GM13977 (cell line): ENCODE measurements at places on chromosomes 12 and 14.

- no peak for DNase-seq
Observed at GRCh38 chr14:94622653-94623421, 10.6 kb downstream of the SERPINA3 start.

GRCh38 chr14:56976211-56976610 is 165.9 kb upstream of the OTX2 start:
- no peak for DNase-seq

DNA sequence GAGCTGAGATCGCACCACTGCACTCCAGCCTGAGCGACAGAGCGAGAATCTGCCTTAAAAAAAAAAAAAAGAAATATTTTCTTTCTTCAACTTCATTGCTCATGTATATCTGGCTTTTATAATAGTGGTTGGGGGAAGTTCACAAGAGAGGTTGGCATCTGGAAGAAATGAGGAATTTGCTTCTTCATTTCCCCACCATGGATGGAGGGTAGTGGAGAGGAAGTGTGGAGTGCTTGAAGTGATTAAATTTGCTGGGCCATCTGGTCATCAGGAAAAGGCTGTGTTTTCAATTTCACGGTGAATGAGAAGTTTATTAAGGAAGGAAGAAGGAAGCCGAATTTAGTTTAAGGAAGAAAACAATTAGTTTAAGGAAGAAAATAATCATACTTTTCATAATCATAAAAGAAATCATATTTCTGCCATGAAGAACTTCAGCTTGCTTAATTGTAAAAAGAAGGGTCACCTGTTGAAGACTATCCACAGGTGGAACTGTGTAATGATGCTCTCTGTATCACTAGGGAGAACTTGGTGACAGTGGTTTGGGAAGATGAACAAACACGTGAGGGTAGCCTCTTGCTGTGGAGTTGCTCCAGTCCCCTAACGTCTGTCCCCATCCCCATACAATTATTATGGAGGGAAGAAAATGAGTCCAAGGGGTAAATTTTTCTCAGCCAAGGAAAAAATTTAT is 197.3 kb upstream of the ARHGAP5 start:
- no peak for DNase-seq

DNA sequence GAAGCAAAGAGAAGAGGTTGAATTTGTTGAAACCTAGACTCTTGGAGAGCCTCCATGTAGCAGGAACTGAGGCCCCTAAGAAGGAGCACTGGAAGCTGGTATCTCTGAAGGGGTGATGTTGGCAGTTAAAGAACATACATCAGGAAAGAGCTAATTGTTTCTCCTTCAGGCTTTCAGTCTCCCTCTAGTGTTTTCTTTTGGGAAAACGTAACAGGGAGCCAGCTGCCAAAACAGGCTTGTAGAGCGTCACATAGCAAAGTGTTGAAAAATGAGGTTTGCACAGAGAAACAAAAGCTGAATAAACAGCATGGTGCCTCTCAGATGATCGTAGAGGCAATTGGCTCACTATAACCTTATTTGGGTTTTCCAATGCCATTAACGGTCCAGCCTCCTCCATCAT is 46.9 kb upstream of the CAND1 start:
- DNase-seq: no peak

DNA sequence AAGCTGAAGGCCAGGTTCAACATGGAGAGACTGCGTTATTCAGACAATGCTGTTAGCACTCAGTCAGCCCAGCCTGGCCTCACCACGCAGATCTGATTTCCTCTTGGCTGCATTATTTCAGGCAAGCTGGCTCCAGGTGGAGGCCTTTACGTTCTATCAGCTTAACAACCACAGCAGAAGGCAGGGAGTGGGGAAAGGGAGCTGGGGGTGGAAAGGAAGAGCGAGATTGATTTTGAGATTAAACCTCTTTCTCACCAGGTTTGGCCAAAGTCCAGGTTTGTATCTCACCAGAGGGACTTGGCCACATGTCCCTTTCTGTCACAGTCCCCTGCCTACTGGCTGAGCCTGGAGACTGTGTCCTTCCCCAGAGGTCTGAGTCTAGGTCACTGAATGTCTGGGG is 543.7 kb upstream of the TMEM132C start:
- DNase-seq: no peak
